Retina (tissue), 1 donor: ENCODE measurements at places on chromosomes 3 and 15.
A peak's percentile ranks its signal among the peaks of the same experiment; 100 is the strongest.

DNA sequence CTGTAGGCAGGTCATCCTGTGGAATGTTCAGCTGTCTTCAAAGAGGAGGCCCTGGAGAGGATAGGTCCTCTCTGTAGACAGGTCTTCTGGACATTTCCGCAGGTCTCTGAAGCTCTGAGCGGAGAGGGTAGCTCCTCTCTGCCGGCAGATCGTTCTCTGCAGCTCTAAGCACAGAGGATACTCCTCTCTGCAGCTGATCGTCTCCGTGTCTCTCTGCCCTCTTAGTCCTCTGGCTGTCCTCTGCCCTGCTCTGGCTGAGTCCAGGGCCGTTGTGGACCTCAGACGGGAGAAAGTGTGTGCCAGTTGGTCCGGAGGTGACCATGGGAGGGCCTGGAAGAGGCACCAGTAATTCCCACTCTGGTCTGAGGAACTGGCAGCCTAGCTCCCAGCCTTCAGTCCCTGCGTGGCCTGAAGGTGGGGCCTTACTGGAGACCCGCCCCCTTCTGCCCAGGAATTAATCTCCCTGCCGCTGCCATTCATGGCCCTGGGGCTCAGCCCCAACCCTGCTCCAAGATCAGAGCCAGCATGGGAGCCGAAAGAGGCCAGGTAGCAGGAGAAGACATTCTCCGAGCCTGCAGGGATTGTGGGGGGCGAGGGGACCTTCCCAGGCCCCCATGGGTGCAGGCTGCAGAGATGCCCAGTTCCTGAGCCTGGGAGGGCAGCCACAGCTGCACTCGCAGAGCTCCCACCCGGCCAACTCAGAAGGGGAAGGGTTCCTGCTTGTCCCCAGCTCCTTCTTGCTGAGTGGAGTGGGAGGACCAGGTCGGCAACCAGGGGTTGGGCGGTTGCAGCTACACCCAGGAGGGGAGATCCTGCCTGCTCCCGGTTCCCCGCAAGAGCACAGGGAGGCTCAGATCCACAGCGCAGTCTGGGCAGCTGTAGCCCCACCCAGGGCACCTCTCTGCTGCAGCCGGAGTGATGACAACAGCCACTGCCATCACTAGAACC, 488.7 kb downstream of the RSL24D1 start:
- DNase-seq, result no peak

GRCh38 chr3:189337673-189338091, 165.9 kb downstream of the TPRG1 start:
- DNase-seq, result no peak

- no peak for DNase-seq
These were observed 177.2 kb upstream of the GBE1 start for GRCh38 chr3:81938681-81939080.

DNA sequence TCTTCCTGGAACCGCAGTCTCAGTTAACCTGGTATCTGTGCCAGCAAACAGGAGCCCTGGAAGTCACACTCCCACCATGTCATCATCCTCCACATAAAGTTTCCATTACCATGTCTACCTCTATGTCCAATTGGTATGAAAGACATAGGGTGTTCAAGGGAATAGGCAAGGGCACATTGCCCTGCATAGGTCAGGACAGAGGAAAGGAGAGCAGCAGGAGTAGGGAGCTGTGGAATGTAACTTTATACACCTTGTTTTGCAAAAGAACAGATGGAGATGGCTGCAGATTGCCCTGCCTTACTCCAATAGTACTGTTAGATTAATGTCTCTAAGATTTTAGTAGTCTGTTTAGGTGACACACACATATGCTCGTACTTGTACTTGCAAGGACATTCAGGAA, 1056.4 kb downstream of the NTRK3 start:
- DNase-seq, result no peak

- no peak for DNase-seq
These were observed 123.5 kb downstream of the TGFBR2 start for GRCh38 chr3:30729936-30730335.

DNA sequence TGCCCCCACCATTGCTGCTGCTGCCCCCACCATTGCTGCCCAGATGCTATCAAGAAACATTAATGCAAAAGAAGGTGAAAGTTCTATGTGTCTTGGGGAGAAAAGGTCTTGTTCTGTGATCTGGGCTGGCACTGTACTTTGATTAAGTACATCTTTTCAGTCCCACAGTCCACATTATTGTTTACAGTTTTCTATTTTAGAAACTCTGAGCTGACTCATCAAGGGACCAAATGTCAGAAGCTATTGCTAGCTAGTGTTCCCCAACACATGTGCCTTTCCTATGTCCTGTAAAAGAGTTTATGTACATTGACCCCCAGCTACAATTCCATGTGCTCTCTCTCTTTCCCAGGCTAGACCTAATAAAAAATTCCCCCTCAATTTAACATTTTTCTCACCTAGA, 264.7 kb upstream of the NECTIN3 start:
- DNase-seq, result no peak

GRCh38 chr3:8239718-8240695, 261.6 kb upstream of the LMCD1 start:
- DNase-seq, result peak; percentile 19

DNA sequence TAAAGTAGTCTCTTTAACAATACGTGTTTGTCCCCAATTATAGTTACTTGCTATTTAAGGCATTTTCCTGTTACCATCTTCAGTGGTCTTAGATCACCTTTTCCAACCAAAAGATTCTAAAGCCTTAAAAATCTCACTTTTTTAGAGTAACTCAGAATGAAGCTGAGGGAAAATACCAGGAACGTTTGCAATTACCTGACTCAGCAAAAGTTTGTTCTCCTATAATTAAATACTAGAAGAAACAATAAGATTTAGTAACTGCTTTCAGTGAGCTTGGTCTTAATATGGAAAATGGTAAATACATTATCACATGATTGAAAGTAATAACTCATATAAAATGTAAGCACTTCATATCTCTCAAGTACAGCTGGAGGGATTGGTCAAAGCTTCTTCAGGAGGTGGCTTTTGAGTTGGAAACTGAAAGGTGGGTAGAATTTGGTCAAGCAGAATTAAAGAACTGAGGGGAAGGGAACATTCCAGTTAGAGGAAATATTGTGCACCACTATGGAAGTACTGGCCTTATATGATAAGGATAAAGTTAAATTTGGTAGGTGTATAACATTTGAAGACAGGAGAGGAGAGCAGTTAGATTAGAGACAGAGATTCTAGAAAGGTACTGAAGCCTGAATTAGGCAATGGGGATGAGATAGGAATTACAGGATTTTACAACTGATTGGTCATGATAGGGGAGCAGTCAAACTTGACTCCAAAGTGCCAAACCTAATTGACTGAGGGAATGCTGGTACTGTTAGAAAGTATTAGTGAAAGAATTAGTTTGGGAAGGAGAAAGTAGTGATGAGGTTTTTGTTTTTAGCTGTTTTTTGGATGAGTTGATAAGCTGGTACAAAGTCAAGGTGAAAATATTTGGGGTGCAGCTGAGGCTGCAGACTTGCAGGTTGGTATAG, 21.9 kb downstream of the TSC22D2 start:
- DNase-seq, result no peak

DNA sequence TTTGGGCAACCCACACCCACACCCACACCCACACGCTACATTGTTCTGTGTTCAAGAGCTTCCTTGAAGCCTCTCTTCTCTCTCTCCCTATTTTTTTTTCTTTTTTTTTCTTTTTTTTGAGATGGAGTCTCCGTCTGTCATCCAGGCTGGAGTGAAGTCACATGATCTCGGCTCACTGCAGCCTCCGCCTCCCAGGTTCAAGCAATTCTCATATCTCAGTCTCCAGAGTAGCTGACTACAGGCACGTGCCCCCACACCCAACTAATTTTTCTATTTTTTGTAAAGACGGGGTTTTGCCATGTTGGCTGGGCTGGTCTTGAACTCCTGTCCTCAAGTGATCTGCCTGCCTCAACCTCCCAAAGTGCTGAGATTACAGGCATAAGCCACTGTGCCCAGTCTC, 271.1 kb downstream of the SHQ1 start:
- no peak for DNase-seq

DNA sequence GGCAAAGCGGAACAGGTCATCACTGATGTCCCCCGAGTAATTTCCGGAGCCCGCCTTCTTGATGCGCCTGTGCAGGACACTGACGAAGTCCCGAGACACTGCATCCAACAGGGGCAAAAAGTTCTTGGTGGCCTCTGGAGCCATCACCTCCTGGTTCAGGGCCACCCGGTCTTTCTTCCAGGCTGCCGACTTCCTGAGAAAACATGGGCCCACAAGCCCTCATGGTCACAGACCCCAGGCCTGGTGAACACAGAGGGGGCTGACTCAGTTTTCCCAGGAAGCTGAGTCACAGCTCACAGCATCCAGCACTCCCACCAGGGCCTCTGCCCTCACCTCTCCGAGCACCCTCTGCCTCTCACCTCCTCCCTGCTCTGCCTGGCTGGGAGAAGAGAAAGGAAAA, 22.4 kb downstream of the CYP11A1 start:
- DNase-seq, result no peak
